Panc1 (cell line): ENCODE measurements at places on chromosomes 16 and 17.

DNA sequence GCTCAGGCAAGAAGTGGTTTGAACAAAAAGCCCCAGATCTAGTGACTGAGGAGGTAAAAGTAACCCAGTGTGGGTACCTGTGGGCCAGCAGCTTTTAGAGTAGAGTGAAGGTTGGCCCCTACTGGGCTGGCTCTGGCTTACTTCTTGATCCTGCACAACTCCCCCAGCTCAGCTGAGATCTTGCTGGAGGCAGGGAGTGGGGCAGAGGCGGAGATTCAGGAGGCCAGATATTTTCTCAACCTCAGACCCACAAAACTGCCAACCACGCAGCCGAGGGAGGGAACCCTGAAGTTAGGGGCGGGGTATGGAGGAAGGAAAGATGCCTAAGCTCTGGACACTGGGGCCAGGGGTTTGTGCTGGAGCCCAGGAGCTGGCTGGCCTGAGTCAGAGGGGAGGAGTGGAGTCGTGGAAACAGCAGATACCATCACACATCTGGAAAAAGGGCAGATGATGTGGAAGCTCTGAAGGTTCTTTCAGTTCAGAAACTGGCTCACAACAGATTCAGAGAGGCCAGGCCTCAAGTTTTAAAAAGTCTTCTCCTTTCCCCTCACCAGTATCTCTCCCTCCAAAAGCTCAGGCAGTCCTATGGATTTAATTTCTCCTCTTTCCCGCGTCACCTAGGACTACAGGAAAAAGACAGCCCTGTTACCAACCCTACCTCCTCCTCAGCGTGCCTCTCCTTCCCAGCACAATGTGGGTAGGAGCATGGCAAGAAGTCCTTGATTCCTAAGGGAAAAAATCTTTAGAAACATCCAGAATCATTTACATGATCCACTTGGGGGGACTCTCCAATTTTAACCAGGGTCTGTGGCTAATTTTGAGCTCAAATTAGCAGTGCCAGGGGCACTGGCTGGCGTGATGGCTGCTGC lies 48.1 kb downstream of the MYO18A start:
- DNase-seq: no peak

- DNase-seq: no peak
Measured at GRCh38 chr16:50304467-50305440, 38.4 kb downstream of the ADCY7 start.

DNA sequence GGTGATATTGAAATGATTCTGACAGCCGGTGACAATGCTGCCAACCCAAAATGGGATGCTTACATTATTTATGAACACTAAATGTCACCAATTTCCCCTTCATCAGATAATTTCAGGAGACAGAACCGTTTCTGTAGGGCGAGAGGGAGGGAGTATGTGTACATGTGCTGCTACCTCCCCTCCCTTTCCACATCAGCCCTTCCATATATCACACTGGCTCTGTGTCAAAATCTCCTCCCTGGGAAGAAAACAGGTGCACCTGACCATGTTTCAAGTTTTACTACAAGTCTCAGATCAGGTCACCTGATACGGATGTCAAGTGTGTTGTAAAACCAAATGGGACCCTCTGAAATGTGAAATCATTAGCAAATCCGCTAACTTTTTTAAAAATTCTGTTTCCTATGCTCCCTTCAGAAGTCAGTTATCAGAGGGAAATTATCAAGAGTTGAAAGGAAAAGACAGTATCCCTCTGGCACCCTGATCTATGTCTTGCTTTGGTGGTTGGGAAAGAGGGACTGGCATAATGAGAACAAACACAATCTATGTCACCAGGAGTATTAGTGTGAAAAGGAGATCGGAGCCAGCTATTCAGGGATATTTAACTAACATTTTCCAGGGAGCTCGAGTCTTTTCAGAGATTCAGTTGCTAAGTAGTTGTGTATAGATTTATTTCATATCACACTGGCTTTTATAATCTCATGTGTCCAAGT lies 1002.3 kb upstream of the CDH8 start:
- no peak for DNase-seq

- DNase-seq: no peak
Measured at GRCh38 chr17:31394544-31394943, 3.1 kb downstream of the RAB11FIP4 start.

DNA sequence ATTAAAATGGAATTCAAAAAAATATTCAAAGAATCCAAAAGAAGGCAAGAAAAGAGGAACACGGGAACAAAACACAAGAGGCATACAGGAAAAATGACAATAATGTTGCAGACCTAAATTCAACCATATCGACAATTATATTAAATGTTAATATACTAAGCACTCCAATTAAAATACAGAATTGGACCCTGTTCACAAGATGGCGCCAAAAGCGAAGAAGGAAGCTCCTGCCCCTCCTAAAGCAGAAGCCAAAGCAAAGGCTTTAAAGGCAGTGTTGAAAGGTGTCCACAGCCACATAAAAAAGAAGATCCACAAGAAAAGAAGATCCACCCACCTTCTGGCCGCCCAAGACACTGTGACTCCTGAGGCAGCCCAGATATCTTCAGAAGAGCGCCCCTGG lies 6.3 kb upstream of the XAF1 start:
- no peak for DNase-seq
